ENCODE measurements at places on chromosomes 4 and X.
A peak's percentile ranks its signal among the peaks of the same experiment; 100 is the strongest.

DNA sequence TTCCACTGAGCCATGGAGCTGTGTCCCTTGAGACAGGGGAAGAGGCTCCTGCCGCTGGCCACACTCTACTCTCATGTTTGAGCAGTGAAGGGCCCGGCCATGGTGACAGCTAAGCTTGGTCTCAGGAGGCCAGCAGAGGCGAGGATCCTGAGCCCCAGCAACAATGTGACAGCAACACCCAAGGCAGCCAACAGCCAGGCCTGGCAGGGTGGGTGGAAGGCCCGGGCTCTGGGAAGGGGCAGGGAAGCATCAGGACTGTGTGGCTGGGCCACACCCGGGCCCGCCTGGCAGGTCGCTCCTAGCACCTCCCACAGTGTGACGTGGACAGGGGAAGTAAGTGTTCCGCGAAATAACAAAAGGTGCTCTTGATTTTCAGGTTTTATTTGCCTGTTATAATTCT is 24.8 kb downstream of the L1CAM start:
- DNase-seq = no peak

DNA sequence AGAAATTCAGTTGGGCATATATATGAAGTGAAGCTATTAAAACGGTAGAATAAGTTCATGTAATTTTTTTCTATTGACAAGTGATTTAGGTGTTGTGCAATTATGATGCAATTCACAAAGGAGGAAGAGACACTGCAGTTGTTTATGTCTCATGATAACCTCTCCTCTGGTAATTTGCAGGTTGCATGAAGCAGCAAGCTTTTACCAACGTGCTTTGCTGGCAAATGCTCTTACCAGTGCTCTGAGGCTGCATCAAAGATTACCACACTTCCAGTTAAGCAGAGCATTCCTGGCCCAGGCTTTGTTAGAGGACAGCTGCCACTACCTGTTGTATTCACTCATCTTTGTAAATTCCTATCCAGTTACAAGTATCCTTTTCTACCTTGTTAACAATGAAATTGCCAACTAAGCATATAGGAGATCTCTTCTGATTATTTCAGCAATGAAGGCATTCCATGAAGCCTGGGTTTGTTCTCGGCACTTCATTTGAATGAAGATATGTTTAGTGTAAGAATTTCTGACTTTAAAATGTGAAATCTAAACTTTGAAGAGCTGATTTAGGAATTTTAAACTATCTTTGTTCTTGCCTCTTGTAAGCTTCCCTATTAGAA is 3.9 kb downstream of the TMEM33 start:
- no peak for DNase-seq

- DNase-seq = peak; percentile 42
These were observed at the start of gene STS for GRCh38 chrX:7147413-7147977. TSS of gene STS (plus strand) at chrX:7147712. CDS start at chrX:7253200, 105,488 bp downstream.

- DNase-seq = no peak
These were observed 116.2 kb upstream of the DCLK2 start for GRCh38 chr4:149961876-149962597.

DNA sequence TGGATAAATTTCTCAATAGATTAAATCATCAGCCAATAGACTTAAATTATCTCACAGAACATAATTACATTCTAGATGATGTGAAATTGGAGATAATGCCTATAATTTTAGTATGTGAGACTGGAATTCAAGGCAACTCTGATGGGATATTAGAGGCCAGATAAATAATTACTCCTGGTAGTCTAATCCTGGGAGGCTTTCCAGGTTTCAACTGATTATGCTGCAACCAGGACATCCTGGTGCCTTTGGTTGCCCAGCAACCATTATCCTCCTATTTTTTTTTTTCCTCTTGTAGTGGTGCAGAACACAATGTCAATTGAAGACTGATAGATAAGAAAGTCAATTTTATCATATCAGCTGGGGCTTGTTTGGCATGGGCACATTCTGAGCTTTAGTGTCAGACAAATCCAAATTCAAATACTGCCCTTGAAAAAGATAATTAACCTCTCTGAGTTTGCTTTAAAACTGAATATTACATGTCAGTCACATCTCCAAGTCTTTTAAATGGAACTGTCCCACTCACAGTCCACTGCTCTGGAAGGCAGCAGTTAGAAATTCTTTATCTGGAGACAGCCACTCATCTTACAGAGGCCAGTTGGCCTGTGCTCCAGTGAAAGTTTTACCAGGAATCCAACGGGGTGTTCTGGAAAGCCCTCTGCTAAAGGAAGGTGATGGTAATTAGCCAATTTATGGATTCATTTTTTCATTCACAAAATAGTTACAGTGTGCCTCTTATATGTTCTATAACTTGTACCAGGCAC is 95.3 kb upstream of the GUCY1A1 start:
- DNase-seq = no peak

DNA sequence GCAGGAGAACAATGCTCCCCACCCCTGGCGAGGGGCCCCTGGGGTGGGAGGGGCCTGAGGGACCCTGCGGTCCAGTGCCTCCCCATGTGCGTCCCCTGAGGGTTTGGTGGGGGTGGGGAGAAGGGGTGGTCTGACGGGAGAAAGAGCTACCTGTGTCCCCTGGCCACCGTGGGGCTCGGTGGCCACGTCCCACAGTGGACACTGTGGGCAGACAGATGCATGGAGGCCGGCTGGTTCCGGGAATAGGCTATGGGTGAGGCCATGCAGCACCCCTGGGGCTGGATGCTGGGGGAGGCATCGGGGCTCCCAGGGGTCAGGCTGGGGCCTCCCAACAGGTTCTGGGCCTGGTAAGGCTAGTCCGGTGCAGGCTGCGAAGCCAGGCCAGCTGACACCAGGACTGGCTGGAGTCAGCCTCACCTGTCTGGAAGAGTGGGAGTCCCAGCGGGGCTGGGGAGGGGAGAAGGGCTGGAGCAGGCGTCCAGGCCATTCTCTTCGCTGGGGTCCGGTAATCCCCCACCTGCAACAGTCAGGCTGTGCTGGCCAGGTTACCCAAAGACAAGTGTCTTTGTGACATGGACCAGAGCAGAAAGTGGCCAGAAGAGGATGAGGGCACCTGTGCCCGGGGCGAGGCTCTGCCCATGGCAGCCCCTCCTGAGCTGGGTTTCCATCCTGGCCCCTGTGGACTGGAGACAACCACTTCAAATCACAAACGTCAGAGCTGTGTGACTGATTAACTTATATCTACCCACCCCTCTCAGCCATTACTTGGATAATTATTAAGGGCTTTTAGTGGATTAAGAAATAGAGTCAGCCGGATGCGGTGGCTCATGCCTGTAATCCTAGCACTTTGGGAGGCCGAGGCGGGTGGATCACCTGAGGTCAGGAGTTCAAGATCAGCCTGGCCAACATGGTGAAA is 1.4 kb upstream of the FAM53A start:
- DNase-seq = no peak

DNA sequence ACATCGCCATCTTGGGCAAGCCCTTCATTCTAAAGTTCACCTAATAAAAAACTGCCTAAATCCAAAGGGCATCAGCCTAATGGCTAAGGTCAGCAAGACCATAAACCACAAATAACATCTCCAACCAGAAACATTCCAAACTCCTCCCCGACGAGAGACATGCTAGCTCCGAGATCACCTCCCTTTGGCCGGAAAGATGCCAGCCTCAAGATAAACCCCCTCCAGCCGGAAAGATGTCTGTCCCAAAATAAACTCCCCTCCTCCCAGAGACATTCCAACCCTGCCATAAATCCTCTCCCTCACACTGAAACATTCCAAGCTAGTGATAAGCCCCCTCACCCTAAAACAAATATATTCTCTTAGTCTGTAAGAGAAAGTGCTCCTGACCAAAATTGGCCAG is 13.3 kb upstream of the DYNLT3 start:
- no peak for DNase-seq

DNA sequence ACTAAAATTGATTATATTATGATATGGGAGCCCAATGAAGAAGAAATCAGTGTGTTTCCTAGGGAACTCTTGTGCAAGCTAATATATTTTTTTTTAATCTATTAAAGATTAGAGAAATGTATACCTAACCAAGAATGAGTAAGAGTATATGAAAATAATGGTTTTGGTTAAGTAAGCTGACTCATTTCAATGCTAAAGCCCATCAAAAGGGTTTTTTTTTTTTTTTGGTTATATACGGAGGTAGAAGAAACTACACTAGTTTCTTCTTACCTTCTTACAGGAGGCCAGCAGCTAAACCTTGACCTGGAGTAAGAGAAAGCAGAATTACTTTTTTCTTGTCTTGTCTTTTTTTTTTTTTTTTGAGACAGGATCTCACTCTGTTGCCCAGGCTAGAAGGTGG is 27.5 kb downstream of the RUFY3 start:
- DNase-seq = peak; percentile 9

- peak; percentile 34 for DNase-seq
These were observed 29.3 kb downstream of the DAPP1 start for GRCh38 chr4:99845708-99846469.

DNA sequence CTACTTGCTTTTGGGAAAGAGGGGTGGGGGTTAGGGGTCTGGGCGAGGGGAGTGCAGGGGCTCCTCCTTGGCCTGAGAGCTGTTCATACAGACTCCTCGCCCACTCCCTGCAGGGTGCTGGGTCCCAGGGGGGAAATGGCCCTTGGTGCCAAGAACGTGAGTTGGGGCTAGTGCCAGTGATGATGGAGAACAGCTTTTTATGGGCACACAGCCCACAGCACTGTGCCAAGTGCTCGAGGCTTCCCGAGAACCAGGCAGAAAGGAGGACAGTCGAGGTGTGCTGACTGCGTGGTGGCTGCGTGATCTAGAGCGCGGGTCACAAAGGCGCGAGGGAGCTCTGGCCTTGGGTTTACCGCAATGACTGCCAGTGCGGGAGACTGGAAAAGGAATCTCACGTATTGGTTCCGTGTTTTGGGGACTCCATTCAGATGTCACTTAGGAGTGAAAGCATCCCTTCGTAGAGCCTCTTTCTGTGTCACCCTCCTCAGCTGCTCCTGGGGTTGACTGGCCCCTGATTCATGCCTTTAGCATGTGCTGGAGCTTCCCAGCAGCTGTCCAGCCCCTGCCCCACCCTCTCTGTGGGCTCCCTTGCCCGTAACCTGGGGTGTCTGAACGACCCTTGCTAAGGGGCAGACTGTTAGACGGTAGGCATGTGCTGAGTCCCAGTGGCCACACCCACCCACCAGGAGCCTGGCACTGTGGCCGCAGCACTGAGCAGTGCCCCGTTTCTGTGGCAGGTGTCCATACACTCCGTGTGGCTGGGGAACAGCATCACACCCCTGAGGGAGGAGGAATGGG is 20.9 kb upstream of the MSANTD1 start:
- DNase-seq = no peak

DNA sequence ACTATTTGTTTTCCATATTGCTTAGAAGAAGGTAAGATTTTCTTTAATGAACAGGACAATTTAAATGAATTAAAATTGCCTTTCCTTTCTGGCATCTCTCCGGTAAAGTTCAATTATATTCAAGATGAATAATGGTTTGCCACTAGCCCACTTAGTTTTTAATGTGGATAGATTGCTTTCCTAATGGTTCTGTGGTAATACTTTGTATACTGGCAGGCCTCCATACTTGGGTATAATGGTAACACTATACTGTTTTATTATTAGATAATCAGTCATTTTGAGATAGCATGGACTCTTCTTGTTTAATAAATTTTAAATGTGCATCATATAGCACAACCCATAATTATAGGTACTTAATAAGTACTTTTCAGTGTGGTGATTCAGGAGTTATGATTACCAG is 89.5 kb downstream of the ELOVL6 start:
- no peak for DNase-seq

GRCh38 chrX:97524997-97525396 is 641.3 kb downstream of the RPA4 start:
- DNase-seq = no peak

GRCh38 chrX:123357941-123358340 is 173.9 kb downstream of the GRIA3 start:
- no peak for DNase-seq

GRCh38 chr4:140736669-140737343 is 19.4 kb downstream of the TBC1D9 start:
- no peak for DNase-seq
